ENCODE measurements at places on chromosomes 12 and 14.

GRCh38 chr12:96029826-96030225 lies 5.6 kb downstream of the LTA4H start:
- no peak for DNase-seq

DNA sequence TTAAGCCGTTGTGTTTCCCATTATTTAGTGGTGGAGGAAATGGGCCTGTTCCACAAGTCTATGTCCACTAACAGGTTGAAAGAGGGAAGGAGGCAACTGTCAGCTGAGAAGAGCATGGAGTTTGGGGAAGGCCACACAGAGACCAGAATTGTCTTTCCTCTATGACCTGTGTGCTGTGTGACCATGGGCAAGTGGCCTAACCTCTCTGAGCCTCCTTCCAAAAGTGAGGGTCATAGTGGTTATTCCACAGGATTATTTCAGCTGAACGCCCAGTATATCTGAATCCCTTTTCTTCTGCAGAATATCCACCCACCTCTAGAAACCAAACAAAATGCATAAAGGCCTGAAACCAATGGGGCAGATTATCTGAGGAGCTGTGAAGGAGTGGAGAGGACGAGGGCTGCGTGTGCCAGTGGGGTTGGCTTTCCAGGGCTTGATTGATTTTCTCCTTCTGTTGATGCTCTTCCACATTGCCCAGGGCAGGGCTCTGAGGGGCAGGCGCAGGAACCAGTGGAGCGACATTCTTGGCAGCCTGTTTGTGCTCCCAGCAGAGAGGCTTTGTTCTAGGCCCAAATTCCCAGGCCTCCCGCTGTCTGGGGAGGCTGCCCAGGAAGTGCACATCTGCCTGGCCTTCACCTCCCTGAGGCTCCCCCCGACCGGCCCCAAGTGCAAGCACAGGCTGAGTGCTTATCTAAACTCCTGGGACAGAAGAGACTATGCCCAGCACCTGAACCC lies 452.7 kb downstream of the BCL11B start:
- no peak for DNase-seq

DNA sequence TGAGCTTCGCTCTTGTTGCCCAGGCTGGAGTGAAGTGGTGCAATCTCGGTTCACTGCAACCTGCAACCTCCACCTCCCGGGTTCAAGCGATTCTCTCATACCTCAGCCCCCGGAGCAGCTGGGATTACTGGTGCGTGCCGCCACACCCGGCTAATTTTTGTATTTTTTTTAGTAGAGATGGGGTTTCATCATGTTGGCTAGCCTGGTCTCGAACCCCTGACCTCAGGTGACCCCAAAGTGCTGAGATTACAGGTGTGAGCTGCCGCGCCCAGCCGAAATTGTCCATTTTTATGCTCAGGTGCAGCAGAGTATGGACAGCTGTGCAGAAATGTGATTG lies 19.2 kb upstream of the CYP46A1 start:
- DNase-seq: no peak

GRCh38 chr12:23621900-23622299 lies 327.6 kb downstream of the SOX5 start:
- no peak for DNase-seq

DNA sequence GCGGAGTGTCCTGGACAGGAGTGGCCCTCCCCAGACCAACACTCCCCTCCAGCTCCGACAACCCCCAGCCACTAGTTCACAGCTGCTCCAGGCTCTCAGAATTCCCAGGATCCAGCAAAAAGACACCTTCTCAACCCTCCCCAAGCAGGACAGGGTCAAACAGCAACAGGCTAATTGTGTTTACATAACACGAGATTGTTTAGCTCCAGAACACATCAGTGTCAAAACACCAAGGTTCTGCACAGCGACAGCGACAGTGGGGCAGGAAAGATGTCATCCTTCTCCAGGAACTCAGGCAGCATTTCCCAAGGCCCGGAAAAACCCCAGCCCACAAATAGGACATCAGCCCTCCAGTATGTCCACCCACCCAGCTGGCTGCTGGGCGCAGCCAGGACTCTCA lies 16.5 kb downstream of the ITPK1 start:
- no peak for DNase-seq

DNA sequence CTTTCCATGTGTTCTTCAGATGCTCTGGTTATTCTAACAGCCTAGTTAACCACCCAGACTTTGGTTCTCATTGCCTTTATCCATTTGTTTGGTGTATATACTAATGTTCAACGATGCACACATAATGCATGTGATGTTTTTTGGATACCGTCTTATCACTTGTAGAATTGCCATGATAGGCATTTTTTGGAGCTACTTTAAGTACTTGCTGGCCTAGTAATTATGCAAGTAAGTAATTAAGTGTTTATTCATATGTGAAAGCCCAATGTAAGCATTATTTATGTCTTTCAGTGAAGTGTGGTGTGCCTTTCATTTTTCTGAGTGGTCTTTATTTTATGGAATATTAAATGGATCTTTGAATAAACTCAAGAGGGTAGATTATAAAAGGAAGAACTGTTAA lies 14.2 kb downstream of the RAP1B start:
- DNase-seq: no peak

GRCh38 chr12:14984036-14984435 lies 11.2 kb downstream of the PDE6H start:
- DNase-seq: no peak

- DNase-seq: no peak
These were observed 2.2 kb downstream of the CERS5 start for GRCh38 chr12:50164963-50165362.

GRCh38 chr14:41549821-41550607 lies 56.7 kb upstream of the LRFN5 start:
- DNase-seq: no peak

GRCh38 chr14:69315301-69315700 lies 55.3 kb downstream of the GALNT16 start:
- DNase-seq: no peak

DNA sequence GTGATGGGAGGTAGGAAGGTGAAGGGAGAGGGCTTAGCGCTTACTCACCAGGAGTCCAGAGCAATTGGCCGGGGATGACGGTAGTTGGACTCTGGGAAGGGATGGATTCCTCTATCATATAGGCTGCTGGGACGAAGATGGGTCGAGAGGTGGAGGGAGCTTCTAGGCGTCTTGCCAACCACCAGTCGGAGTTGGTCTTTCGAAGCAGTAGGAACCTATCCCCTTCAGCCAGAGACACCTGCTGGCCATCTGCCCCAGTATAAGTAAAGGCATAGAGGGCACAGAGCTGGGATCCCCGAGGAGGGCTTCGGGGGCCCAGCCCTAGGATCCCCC lies 657 bp downstream of the ARHGAP9 start:
- no peak for DNase-seq

GRCh38 chr14:98334186-98334585 lies 937.8 kb downstream of the BCL11B start:
- no peak for DNase-seq

GRCh38 chr14:39097159-39097558 lies 5.9 kb downstream of the SEC23A start:
- no peak for DNase-seq

DNA sequence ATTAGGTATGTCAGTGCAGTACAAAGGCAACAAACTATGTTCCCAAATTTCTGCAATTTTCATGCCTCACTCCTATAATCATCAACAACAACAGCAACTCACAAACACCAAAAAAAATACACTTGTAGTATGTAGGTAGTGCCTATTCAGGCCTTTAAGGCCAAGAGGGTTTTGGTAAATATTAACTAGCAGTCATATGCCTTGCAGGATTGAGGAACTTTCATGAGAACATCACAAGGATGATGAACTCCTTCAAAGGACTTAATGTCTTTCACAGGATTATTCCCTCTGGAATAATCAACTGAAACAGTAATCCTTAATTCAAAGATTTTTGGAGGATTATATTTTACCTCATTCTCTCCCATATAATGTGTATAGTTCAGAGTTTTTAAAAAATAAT lies 293.8 kb downstream of the NOVA1 start:
- DNase-seq: no peak

- no peak for DNase-seq
These were observed 261.7 kb upstream of the CRY1 start for GRCh38 chr12:107355004-107355565.

- DNase-seq: no peak
These were observed 28.8 kb upstream of the INF2 start for GRCh38 chr14:104660597-104660996.

- DNase-seq: no peak
These were observed 1035.5 kb downstream of the FSCB start for GRCh38 chr14:43471595-43471994.

- DNase-seq: no peak
These were observed 51.9 kb downstream of the BICD1 start for GRCh38 chr12:32158525-32158924.

- DNase-seq: no peak
These were observed 815 bp downstream of the C1RL start for GRCh38 chr12:7108003-7108795.

DNA sequence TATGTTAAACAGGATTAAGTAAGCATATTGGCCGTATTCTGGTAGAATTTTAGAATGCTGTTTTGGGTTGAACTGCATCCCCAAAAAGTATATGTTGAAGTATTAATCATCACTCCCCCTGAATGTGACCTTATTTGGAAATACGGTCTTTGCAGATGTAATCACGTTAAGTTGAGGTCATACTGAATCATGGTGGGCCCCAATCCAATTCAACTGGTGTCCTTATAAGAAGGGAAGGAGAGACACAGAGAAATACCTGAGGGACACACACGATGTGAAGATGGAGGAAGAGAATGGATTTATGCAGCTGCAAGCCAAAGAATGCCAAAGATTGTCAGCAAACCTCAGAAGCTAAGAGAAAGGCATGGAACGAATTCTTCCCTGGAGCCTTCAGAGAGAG lies 268.6 kb downstream of the ITPR2 start:
- DNase-seq: no peak

- no peak for DNase-seq
These were observed 24.3 kb upstream of the ATF1 start for GRCh38 chr12:50739611-50740010.

GRCh38 chr14:68274725-68275124 lies 455.1 kb downstream of the RAD51B start:
- DNase-seq: no peak

DNA sequence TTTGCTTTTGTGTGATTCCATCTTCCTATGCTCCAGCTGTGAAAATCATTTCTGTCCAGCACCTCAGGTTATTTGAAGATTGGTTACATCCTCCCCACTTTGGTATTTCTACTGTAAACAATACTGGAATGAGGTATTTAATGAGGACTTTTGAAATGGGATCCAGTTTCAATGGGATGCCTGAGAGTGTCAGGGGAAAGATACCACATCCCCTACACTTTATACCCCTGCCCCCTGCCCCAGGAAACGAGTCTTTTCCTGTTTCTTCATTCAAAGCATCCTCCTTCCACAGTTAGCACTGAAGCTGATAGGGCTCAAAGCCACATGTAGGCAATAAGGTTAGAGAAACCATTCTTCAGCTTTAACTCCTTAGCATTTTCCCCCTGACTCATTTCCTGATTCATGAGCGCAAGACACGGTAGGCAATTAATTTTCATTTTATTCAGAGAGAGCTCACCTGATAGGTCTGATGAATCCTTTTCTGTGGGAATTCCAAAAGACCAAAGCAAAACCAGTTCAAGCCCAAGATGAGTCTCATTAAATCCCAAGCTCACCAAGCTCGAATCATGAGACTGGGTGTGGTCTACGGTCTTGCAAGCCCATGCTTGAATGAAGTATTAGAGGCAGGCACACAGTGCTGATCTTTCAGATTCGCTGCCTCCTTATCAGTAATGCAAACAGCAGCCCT lies 143.6 kb upstream of the CRY1 start:
- DNase-seq: no peak

DNA sequence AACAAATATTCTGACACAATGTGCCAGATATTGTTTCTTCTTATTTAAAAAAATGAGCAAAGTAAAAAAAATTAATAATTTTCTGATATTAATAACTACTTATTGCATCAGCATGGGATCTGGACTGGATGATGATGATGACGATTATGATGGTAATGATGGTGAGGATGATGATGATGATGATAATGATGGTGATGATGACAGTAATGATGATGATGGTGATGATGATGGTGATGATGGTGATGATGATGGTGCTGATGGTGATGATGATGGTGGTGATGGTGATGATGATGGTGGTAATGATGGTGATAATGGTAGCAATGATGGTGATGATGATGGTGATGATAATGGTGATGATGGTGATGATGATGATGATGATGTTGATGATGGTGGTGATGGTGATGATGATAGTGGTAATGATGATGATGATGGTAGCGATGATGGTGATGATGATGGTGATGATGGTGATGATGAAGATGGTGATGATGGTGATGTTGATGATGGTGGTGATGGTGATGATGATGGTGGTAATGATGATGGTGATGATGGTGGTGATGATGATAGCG lies 94.0 kb downstream of the SRRM4 start:
- DNase-seq: no peak

DNA sequence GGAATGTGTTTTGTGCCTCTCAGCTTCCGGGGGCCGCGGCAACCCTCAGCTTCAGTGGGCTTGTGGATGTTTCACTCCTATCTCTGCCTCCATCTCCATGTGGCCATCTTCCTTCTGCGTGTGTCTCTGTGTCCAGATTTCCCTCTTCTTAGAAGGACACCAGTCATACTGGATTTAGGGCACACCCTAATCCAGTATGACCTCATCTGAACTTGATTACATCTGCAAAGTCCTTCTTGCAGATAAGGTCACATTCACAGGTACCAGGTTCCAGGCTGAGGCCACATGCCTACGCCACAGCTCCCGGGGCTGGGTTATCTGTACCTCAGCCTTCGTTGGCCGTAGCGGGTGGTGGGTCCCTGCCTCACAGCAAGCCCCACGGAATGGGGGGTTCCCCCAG lies 68.9 kb downstream of the ZNF664 start:
- no peak for DNase-seq

GRCh38 chr12:69595689-69596088 lies 10.4 kb downstream of the CCT2 start:
- no peak for DNase-seq

- no peak for DNase-seq
These were observed 8.1 kb upstream of the SNRNP35 start for GRCh38 chr12:123449856-123450255.

- no peak for DNase-seq
These were observed 1.7 kb downstream of the CDKN1B start for GRCh38 chr12:12718853-12719252.

- DNase-seq: no peak
These were observed 94.2 kb downstream of the ETV6 start for GRCh38 chr12:11743423-11744409.

- DNase-seq: no peak
These were observed 32.9 kb upstream of the IGF1 start for GRCh38 chr12:102513272-102513671.

GRCh38 chr14:35861204-35861868 lies 35.2 kb downstream of the BRMS1L start:
- DNase-seq: no peak

- peak; percentile 92 for DNase-seq
These were observed 175.2 kb upstream of the HMGA2 start for GRCh38 chr12:65649126-65649525.

- DNase-seq: no peak
These were observed 127.3 kb upstream of the TMPO start for GRCh38 chr12:98388126-98388525.

- DNase-seq: no peak
These were observed 226.3 kb downstream of the PHLDA1 start for GRCh38 chr12:75805320-75805719.
